ENCODE measurements at places on chromosomes 7 and 10.

- no peak for DNase-seq
Observed at GRCh38 chr7:48252995-48253394, 81.7 kb downstream of the ABCA13 start.

DNA sequence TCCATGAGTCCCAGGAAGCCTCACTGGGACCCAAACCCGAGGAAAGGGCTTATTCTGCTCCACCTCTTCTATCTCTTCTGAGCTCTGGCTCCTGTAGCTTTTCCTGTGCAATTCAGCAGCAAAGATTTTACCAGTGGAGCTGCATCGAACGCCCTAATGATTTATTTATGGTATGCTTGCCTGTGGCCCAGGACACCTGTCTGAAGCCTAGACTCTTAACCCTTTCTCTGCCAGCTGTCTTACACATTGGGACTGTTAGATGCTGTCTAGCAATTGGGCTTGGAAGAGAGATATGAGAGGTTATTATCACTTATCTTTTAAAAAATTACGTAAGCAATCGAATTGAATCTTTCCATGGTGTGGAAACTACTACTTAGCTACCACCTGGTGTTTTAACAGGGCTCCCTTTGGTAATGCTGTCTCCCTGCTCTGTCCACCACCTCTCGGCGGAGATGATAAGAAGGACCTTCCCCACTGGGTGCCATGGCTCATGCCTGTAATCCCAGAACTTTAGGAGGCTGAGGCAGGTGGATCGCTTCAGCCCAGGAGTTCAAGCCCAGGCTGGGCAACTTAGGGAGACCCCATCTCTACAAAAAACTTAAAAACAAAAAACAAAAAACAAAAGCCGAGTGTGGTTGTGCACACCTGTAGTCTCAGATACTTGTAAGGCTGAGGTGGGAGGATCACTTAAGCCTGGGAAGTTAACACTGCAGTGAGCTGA, 8.8 kb downstream of the ACSL5 start:
- no peak for DNase-seq

- peak; percentile 52 for DNase-seq
Observed at GRCh38 chr10:51010977-51011376, 63.3 kb upstream of the PRKG1 start.

DNA sequence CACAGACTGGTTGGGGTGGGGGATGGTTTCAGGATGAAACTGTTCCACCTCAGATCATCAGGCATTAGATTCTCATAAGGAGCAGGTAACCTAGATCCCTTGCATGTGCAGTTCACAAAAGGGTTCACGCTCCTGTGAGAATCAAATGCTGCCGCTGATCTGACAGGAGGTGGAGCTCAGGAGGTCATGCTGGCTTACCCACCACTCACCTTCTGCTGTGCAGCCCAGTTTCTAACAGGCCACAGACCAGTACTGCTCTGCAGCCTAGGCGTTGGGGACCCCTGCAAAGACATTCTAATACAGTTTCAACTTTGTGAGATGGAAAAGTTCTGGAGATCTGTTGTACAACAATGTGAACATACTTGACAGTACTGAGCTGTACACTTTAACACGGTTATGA, 39.9 kb downstream of the STRA8 start:
- DNase-seq, result no peak

DNA sequence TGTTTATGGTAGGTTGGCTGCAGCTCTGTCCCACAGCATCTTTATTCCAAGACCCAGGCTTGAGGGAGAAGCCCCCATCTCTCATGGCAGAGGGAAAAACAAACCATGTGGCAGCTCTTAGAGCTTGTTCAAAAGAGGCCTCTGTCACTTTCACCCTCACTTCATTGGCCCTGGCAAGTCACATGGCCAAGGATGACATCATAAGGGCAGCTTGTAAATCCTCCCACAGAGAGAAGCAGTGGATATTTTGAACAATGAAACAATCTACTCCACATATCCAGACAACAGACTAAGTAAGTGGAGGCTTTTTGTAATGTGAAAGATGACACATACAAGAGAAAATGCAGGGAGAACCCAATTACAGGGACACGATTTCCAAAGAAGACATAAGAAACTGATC, 108.1 kb downstream of the GRID1 start:
- DNase-seq, result no peak
